ENCODE measurements at places on chromosomes 2 and 18.

DNA sequence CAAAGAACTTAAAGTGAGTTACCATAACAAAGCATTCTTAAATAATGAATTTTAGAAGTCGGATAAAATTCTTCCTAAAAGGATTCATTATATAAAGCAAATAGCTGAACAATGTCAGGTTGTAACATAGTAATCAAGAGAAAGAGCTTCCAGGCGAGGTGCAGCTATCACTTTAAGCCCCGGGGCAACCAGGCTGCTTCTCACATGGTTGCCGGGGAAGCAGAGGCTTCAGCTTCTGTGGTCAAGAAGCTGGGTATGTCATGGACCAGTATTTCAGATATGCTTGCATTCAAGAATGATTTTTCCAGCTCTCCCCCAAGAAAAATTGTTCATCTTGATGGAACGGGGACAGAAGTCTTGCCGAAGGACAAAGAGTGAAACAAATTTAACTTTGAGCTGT is 23.6 kb upstream of the KYNU start:
- DNase-seq = no peak

- no peak for DNase-seq
Measured at GRCh38 chr2:12928775-12929401, 212.2 kb downstream of the TRIB2 start.

GRCh38 chr18:62989195-62989594 is 273.9 kb downstream of the PHLPP1 start:
- no peak for DNase-seq

DNA sequence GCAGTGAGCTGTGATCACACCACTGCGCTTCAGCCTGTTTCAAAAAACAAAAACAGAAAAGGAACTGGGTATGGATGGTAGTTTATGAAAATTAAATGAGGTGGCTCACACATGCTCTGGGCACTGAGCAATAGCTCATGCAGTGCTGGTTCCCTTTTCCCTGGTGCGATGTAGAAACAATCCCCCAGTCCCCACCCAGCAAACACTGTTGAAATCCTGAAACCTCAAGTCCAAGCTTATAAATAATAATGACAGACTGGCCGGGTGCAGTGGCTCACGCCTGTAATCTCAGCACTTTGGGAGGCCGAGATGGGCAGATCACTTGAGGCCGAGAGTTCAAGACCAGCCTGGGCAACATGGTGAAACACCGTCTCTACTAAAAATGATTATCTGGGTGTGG is 55.4 kb upstream of the SMAD2 start:
- DNase-seq = no peak

DNA sequence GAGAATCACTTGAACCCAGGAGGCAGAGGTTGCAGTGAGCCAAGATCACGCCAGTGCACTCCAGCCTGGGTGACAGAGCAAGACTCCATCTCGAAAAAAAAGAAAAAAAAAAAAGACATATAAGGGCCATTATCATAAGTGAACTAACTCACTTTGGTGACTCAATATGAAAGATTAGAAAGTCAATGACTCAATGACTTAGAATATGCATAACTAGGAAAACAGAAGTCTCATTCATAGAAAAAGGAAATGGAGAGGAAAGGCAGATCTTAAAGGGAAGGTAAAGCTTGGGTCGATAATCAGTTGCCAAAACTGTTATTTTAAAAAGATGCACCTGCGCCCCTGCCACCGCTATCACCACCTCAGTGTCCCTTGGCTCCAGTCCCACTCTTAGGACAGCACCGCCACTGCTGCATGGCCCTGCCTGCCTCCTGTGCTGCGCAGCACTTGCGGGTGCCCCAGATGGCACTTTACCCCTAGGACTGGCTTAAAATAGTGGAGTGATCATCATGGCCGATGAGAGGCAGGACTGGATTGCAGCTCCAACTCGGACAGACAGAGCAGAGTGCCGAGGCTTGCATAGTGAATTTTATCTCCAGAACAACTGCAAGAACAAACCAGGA is 54.7 kb downstream of the INO80D start:
- DNase-seq = no peak

GRCh38 chr18:24456549-24456948 is 3.9 kb upstream of the HRH4 start:
- DNase-seq = no peak

DNA sequence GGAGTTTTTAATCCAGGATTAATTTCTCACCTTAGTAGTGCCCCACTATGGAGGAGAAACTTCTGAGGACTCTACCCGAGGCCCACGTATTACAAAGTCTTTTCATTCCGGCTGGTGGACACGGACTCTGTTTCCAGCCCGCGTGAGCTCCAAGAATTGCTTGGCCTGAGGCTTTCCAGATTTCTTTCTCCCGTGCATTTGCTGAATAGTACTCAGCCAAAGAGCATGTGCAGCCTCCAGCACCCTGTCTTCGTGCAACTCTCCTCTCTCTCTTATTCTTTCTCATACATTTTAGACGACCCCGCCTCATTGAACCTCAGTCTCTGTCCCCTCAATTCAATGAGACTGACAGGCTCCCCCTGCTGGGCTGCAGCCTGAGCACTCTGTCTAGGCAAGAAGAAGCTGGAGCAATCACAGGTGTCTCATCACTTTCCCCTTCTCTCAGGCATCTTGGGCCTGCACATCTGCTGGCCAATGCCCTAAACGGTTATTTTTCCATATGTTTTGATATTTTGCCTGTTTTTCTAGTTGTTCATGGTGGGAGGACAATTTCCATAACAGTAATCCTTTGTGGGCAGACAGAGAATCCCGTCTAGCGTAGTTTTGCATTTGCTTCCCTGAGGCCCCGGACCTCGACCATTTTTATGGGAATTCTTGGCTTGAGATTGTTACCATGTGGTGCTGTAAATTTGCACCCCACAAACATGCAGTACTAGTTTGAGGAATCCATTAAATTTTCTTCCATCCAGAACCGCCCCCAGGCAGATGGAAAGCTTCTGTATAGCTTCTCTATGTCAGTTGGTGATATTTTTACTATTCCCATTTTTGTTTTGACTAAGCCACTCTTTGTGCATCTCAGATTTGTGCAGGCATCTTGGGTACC is 50.1 kb upstream of the LPIN2 start:
- no peak for DNase-seq

GRCh38 chr2:164766216-164766953 is 75.2 kb downstream of the COBLL1 start:
- no peak for DNase-seq

Measured in HTR-8/SVneo (cell line).